Thymus (tissue), 14 donors: ENCODE measurements at places on chromosomes 13 and 19.

- no peak for DNase-seq
Measured at GRCh38 chr19:16175954-16176353, 2.6 kb upstream of the CIB3 start.

GRCh38 chr19:30646806-30647205 is 274.6 kb downstream of the ZNF536 start:
- no peak for DNase-seq

- DNase-seq, result no peak
Measured at GRCh38 chr13:93201992-93202558, 24.5 kb upstream of the GPC6 start.

DNA sequence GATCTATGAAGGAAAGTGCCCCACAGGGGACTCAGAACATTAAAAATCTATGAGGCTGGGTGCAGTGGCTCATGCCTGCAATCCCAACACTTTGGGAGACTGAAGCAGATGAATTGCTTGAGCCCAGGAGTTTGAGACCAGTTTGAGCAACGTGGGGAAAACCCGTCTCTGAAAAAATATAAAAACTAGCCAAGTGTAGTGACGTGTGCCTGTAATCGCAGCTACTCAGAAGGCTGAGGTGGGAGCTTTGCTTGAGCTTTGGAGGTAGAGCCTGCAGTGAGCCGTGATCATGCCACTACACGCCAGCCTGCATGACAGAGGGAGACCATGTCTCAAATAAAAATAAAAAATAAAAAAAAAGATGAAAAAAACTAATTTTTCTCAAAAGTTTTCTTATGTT is 1070.6 kb downstream of the PCDH9 start:
- no peak for DNase-seq

DNA sequence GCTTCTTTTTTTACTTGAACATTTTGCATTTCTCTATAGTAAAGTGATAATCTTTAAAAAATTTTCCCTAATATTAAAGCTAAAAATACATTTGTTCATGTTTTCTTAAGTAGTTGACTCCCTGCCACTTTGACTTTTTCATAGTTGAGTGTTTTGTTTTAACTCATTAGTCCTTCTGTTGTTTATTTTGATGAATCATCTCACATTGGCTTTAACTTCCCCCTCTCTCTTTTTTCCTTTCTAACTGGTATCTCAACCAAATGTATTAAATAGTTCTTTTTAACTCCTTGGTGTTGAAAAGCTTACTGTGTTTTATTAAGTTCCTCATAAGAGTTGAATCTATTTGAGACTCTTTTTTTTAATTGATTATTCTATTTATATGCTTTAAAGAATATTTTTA is 2.8 kb downstream of the TNFSF13B start:
- no peak for DNase-seq

DNA sequence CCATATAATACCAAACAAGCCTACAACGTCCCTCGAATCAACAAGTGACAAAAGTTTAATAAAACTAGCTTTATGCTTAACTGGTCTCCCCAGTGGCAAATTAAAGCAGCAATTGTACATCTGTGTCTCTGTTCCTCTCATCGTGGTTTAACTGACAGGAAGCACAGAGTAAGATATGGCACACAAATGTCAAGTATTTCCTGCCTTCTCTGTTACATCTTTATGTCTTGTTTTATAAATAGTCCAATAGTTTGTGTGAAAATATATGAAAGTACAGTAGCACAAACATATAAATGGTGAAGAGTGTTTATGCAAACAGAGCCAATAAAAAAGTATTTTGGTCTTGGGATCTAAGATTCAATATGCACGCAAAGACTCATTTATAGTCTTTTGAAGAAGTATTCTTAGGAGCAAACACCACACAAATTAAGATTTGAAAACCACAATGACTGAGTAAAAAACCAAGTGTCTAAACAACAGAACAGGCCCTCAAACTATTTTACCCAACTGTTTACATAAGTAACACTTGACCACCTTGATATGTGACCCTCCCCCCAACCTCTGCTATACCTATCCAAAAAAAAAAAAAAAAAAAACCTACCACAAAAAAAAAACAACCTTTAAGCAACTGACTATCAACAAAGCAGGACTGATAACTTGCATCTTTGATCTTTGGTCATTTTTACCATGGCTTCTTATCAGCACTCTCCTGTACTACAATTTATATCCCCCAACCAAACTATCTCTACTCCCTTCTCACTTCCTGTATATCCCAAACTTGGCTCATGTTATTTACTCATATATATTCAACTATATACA is 14.0 kb downstream of the ELF1 start:
- peak; percentile 84 for DNase-seq

DNA sequence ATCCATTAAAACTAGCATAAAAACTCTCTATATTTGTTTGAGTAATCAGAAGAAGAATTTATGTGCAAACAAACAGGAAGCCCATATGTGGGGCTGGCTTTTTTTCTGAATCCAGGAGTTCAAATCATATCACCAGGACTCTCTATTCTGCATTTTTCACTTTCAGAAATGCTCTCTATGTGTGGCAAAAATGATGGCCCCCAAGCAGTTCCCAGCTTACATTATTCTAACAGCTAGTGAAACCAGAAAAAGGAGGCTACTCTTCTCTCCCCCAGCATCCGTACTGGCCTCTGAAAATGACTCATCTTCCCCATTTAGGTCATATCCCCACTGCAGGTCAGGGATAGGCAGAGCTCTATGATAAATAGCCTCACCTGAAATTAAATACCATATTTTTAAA is 20.4 kb downstream of the RBM26 start:
- no peak for DNase-seq

GRCh38 chr13:55887561-55887960 is 1253.2 kb upstream of the PRR20A start:
- DNase-seq, result no peak
